Left lung (tissue), 14 donors: ENCODE measurements at places on chromosomes 4 and X. TPM values are rescaled to one million over a fixed set of nuclear protein-coding genes. Genes with fewer than 3 reads are reported as not detected.

DNA sequence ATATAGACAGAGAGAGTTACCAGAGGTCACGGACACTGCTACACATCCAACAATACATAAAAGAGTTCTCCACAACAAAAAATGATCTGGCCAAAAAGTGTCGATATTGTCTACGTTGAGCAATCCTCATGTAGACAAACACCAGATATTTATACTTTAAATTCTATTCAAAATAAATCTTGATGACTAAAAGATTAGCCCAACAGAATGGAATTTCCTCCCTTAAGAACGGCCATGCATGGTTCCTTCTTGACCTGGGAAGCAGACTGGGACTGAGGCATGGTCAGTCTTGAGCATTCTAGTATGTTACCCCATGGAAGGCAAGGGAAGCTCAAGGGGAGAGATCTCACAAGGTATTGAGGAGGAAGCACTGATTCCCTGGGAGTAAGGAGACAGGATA is 43.5 kb downstream of the LHFPL1 start:
- DNase-seq, result no peak

DNA sequence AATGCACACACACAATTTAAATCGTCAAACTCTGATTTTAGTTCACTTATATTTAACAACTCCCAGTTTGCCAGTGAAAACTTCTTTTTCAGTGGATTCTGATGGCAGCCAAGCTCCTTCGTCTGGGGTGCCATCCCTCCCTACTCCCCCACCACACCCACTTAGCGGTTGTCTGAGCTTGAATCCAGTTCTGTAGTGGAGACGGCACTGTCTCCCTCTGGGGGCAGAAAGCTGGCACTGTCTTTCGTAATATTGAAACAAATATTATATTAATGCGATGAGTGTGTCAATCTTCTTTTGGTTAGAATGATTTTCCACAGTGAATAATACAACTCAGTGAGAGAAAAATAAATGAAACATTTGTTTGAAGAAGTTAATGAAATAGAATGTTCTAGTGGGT is 5.4 kb downstream of the MEPE start:
- no peak for DNase-seq

DNA sequence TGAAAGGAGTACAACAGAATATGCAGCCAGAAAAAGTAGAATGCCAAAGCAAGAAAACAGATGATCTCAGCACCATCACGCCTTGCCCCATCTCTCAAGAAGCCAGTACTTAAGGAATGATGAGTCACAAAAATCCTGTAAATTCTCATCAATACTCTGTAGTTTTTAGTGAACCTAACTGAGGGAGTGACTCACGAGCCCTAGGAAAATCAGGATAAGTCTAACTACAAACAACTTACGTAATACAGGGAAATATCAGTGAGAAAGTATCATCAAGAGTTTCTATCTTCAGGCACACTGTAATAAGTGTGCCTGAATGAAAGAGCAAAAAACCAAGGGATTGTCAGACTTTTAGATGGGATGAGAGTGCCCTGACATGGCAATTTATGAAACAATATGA is 644.4 kb downstream of the STPG2 start:
- DNase-seq, result no peak

ATP1B4 gene
- 0.04 TPM for polyA plus RNA-seq

PDZD4 gene
- polyA plus RNA-seq, result 10.5 TPM

RS1 gene
- 0.15 TPM for polyA plus RNA-seq
